PC-3 (cell line): ENCODE measurements at places on chromosomes 3 and 15. TPM values are rescaled to one million over a fixed set of nuclear protein-coding genes. Genes with fewer than 3 reads are reported as not detected.

CYP11A1 gene
- total RNA-seq, result 0.18 TPM in 1 of 2 replicates, not detected in the other

CYP8B1 gene
- total RNA-seq, result not detected in 2 replicates

MORC1 gene
- not detected in 2 replicates for total RNA-seq

ARRDC4 gene
- total RNA-seq, result 7.1 TPM in 2 replicates

CSPG5 gene
- 0.66 and 1.2 TPM in 2 replicates for total RNA-seq

CNTN4 gene
- not detected in 2 replicates for total RNA-seq

SEMA3G gene
- 0.77 and 1.6 TPM in 2 replicates for total RNA-seq

DNA sequence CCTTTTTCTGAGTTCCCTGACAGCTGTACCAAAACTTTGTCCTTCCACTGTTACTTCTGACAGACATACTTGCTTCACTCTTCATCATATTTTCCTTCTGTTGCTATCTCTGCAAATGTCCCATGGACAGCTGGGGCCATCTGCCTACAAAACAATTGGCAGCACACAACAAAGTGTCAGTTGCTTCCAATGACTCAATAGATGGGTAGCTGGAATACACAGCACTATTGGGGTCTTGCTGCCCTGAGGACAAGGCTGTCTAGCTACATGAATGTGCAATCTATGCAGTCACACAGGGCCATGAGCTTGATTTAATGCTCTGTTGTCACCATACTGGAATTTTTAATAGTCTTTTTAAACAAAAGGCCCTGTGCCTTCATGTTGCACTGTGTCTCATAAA is 192.8 kb downstream of the DTWD1 start:
- no peak for DNase-seq

- DNase-seq, result peak; percentile 91
These were observed 14.1 kb downstream of the SLCO3A1 start for GRCh38 chr15:91867581-91868026.

DNA sequence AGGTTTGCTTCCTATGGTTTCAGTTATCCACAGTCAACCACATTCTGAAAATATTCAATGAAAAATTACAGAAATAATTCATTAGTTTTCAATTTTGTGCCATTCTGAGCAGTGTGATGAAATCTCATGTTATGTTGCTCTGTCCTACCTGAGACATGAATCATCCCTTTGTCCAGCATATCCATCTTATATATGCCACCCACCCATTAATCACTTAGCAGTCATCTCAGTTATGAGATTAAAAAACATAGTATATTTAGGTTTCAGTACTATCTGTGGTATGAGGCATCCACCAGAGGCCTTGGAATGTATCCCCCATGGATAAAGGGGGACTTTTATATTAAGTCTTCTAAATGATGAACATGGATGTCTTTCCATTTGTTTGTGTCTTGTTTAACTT is 64.7 kb upstream of the PROK2 start:
- DNase-seq, result no peak

- no peak for DNase-seq
These were observed 327.9 kb upstream of the CTNNB1 start for GRCh38 chr3:40871394-40871793.

- DNase-seq, result no peak
These were observed 14.2 kb downstream of the FSTL1 start for GRCh38 chr3:120436523-120437050.

DNA sequence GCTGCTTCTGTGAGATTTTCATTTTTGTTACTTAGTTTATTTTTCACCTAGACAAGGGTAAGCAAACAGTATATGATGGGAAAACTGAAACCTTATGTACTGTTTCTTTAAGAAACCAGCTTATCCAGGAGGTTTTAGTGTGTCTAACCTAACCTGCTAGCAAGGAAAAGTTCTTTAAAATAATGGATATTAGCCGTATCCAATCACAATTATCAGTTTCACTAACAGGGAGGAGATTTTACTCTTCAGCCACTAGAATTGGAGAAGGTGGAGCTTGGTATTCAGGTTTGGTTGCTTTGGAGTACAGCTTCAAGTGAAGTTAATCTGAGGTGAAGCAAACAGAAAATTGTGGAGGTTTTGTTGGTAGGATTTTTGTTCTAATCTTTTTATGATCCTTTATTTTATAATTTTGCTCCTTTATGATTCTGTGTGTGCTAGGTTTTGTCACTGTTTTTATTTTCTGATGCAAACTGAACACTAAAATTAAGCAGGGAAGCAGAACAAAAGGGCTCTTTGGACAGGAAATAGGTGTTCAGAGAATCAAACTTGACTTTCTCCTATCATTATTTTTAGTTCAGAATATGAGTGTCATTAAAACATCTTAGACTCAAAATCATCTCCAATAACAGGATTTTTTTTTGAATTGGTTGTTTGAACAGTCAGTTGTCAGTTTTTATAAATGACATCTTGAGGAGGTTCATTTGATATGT is 13.0 kb downstream of the ZFAND6 start:
- DNase-seq, result peak; percentile 92

DNA sequence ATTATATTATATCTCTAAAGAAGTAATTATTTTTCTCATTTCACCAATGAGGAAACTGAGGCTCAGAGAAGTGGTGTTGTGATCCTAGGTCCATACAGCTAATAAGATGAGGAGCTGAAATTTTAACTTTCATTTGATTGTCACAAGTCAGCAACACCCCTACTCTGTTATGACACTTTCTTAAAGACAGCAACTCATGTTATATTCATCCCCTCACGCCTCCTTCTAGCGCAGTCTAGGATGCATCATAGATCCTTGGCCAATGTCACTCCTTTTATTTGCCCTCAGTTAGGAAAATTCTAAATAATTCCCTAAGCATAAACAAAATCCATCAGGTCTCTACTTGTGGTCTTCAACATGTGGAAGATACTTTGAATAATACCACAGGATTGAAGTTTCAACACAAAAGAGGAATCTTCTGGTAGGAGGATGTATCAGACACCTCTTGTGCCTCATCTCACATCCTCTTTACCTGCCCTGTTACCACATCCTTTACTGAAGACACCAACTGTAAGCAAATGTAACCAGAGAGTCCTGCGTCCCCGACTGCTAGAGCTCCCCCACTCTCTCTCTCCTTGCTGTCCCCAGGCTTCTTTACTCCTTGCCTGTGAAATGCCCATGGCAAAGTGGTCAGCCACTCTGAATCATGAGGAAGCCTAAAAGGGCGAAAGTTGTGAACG is 53.7 kb downstream of the TRIM42 start:
- DNase-seq, result no peak

GRCh38 chr3:42660131-42660715 is 6.7 kb downstream of the ZBTB47 start:
- no peak for DNase-seq

DNA sequence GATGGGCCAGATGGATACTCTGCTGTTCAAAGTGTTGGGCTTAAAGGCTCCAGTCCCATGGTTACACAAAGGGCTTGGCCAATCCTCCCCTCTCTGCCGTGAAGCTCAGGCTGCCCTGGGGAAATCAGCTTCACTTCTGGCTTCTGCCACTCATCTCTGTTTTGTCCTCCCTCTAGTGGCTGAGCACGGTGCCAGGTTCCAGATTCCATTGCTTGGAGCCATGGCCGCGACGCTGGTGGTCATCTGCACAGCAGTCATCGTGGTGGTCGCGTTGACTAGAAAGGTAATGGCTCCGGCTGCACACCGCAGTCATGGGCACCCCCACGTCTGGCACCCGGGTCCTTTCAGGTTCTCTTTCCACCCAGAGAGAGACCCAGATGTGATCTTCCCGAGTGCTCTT is 5.6 kb downstream of the TIGIT start:
- peak; percentile 42 for DNase-seq

DNA sequence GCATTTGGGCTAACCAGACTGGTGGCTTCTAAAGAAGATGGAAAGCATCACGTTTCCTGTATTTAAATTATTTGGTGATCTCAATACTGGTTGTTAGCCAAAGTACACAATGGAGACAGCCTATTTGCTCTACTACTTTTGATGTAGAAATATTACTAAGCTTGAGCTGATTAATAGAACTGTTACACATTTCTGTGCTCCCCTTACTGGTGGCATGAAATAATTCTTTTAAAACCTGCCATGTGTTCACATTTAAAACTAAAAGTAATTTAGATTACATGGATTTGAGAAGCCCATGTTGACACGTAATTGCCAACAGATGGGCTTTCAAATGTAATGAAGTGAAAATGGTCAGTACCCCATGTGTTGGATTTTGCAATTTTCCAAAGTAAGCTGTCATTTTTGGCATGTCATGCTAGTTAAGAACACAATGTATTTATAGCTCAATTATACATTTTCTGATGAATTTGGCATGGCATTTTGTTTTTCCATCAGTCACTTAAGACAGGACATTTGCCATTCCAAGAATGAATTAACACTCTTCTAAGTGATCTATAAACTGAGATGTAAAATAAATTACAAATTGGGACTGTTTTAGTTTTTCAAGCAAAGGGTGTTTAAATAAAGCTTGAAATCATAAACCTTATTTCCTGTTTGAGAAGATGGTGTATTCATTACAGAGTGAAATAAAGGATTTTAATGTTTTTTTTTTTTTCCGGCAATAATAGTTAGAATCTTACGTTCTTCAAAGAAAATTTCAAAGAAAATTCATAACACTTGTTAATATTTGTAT is 10.8 kb upstream of the RARRES1 start:
- DNase-seq, result peak; percentile 80

- DNase-seq, result no peak
These were observed 613.4 kb downstream of the FOXP1 start for GRCh38 chr3:70970171-70970570.

DNA sequence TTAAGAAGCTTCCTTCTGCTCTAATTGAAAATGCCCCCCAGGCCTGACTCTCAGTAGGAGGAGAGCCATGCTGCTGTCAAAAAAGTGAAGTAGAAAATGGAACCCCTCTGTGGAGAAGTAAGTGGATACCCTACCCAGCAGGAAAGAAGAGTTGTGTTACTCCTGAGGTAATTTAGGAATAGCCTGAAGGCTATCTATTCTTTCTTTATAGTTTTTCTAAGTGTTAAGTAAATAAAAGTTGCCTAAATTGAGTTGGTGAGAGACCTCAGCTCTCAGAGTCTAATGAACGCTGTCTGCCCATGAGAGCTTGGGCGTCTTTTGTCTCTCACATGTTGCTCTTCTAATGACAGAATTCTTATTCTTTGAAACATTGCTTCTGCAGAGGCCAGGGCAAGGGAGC is 116.2 kb downstream of the NSUN3 start:
- DNase-seq, result no peak

- peak; percentile 54 for DNase-seq
These were observed 24.0 kb upstream of the SLC24A5 start for GRCh38 chr15:48096813-48097212.

DNA sequence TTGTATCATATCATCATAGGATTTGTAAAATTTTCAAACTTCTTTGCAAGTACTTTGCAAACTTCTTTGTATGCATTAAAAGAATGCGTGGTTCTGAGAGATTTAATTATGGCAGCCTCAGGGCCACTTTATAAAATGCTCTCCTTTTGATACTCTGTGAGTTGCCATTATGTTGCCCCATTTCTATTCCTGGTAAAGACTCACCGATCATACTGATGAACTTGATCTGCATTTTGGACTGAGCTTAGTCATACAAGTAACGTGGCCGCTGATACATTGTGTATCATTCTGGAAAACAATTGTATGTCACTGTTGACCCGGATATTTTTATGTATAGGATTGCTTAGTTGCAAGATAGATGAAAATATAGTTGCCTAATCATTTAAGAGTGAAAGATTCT is 38.8 kb downstream of the AKAP13 start:
- peak; percentile 83 for DNase-seq

- no peak for DNase-seq
These were observed 366.4 kb upstream of the RASGRP1 start for GRCh38 chr15:38930851-38931572.

DNA sequence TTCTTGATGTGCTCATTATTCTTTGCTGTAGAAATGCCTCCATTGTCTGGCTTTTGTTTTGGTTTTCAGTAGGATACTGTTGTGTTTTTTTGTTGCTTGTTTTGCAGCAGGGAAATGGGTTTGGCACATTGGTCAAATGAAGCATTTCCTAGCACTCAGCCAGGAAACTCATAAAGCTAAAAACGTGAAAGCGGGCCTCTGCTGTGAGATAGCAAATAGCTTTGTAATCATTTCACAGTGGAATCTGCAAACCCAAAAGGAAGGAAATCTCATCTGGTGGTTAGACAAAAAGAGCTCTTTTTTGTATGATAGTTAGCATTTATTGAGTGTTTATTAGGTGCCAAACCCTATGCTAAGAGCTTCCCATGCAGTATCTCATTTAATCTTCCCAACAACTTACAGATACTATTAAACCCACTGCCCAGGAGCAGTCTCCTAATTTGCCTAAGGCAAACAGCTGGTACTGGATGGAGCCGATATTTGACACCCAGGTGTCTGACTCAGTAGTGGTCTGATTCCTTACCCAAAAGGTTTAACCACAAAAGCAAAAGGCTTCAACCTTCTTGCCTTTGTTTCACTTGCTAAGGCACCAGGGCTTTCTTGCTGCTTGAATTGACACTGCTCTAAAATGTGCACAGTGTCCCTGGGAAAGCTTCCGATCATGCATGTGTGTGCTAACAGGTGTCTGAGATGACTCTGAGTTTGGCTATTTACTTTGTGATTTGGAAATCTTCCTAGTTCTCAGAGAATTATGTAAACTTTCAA is 527.9 kb upstream of the MDFIC2 start:
- peak; percentile 87 for DNase-seq

DNA sequence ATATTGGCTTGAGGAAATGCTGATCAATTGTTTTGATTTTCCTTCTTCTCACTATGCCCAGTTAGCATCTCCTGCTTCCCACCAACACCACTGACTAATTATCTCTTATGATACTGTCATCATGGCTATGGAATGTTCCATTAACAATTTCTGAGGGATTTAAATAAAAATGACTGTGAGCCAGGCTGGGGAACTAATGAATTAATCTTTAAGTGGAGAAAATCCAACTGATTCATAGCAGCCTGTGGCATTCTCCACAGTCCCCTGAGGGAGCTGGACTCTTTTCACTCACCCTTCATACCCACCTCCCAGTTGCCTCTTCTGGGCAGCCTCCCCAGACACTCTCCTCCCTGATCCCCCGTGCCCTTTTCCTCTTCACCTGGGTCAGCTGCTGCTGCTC is 353.6 kb downstream of the CLSTN2 start:
- DNase-seq, result no peak

DNA sequence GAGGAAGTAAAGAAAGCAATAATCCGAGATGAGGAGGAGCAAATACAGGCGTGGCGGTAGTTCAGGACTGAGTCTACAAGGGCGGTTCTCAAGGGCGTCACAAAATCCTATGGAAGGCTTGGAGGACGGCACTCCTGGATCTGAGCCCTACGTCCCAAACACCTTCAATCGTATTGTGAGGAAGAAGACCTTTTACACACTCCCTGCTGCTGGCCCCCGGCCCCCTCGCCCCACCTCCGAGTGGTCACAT is 747 bp downstream of the PLD1 start:
- DNase-seq, result peak; percentile 49
